Jurkat, Clone E6-1 (cell line): ENCODE measurements at places on chromosomes 3 and 15.

GRCh38 chr3:177119829-177120228, 77.5 kb downstream of the TBL1XR1 start:
- no peak for DNase-seq

GRCh38 chr3:171753025-171753472, 57.2 kb downstream of the PLD1 start:
- no peak for DNase-seq

DNA sequence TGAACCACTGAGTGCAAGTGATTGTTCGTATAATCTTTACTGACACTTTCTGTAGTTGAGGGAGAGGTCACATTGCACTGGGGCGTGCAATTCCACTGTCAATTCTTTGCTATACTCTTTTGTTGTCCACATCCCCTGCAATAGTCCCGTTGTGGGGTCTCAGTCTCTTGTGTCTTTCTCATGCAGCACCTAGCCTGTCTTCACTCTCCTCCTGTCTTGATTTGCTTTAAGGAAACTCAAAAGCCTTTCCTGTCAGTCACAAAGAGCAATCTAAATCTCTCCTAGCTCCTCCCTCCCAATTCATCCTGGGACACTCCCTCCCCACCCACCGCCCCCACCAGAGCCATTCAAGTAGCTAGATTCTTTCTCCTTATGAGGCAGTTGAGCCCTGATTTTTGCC, 13.2 kb upstream of the TMEM158 start:
- no peak for DNase-seq

DNA sequence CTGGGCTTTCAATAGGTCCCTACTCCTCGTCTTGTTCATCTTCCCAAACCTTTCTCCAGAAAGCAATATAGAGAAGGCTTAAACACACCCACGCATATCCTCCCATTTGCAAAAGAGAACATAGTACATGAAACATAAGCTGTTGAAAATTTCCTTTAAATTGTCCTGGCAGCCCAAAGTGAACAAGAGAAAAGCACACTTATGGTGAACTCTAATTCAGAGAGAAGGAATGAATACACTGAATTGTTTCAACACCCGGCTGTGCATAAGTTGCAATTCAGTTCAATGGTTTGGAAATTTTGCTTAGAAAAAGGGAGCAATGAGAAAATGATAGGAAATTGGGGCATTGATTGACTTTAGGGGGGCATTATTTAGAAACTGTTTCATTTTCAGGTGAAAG, 202.6 kb downstream of the TIGIT start:
- no peak for DNase-seq

- no peak for DNase-seq
These were observed 402.4 kb downstream of the PLCL2 start for GRCh38 chr3:17287006-17287689.

DNA sequence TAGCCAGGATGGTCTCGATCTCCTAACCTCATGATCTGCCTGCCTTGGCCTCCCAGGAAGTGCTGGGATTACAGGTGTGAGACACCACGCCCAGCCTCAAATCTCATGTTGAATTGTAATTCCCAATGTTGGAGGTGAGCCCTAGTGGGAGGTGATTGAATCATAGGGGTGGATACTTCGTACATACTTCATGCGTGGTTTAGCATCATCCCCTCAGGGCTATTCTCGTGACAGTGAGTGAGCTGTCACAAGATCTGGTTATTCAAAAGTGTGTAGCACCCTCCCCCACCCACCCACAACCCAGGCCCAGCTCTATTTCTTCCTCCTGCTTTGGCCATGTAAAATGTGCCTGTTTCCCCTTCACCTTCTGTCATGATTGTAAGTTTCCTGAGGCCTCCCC, 236.9 kb upstream of the IL12A start:
- no peak for DNase-seq

DNA sequence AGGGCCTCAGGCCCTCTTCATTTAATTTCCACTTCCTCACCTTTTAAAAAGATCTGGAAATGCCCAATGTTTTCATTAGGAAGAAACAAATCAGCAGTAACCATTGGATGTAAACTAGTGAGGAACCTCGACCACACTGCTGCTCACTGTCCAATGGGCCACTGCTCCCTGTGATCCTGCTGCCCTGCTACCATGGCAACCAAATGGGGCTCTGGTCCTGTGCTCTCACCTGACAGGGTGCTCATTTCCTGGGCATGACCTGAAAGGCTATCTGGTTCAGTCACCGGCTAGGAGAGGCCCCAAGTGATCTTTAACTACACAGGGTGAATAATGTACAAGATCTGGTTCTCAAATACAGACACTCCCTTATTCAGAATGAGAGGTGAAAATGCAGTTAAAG, 54.6 kb downstream of the ARHGEF3 start:
- no peak for DNase-seq

GRCh38 chr3:151816091-151816604, 2.2 kb downstream of the AADAC start:
- no peak for DNase-seq

GRCh38 chr3:128585189-128585588, 65.4 kb downstream of the RPN1 start:
- no peak for DNase-seq

- DNase-seq, result peak; percentile 51
These were observed 959 bp downstream of the ZNF592 start for GRCh38 chr15:84749111-84749991.

GRCh38 chr3:133038731-133039375, 662 bp downstream of the TMEM108 start:
- no peak for DNase-seq

DNA sequence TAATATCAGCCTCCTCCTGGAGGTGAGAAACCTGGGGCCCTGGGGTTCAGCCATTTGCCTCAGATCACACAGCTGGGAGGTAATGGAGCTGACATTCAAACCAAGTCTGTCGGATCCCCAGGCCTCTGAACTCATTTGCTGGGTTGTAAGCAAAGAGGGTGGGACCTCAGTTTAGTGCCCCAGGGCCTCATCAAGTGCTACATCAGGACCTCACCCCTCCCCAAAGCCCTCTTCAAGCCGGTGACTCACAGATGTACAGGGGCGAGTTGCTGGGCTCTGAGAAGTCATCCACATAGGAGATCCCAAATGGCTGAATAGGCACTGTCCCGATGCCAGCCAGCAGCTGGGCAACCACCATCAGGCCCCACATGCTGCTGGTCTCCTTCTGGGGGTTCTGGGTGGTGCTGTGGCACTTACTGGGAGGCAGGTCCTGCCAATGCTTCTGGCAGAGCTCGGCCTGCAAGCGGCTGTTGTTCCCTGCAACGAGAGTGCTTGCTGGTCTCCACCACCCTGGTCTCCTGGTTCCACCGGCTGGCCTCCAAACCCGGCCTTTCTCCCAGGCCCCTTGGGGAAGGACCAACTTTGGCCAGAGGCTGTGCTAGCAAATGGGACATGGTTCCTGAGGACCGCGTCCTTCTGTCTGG, 59.2 kb upstream of the RAB6B start:
- DNase-seq, result no peak

GRCh38 chr15:42282926-42283325, 9.7 kb upstream of the TMEM87A start:
- DNase-seq, result no peak

GRCh38 chr3:149621218-149622005, 36.4 kb downstream of the WWTR1 start:
- DNase-seq, result no peak

- DNase-seq, result no peak
These were observed 21.4 kb downstream of the HRG start for GRCh38 chr3:186687120-186687651.

GRCh38 chr3:177931346-177931745, 604.9 kb upstream of the KCNMB2 start:
- DNase-seq, result no peak

DNA sequence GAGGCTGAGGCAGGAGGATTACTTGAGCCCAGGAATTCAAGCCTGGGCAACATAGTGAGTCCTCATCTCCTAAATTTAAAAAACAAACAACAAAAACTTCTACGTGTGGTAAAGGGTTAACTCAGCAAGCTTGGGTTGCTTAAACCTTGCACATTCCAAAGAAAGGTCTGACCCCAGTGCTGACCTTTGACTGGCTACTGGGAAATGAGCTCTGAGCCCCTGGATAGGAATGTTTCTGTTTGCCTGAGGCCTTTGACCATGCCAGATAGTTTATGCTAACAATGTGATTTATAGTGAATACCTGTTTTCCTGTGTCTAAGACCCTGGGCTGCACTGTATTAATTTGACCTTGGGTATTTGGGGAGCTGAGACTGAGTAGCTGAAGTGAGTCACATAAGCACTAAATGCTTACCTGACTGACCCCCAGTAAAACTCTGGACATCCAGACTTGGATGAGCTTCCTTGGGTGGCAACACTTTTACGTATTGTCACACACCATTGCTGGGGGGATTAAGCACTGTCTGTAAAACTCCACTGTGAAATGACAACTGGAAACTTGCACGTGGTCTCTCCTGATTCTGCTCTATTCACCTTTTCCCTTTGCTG, 20.7 kb downstream of the TCAIM start:
- DNase-seq, result no peak

DNA sequence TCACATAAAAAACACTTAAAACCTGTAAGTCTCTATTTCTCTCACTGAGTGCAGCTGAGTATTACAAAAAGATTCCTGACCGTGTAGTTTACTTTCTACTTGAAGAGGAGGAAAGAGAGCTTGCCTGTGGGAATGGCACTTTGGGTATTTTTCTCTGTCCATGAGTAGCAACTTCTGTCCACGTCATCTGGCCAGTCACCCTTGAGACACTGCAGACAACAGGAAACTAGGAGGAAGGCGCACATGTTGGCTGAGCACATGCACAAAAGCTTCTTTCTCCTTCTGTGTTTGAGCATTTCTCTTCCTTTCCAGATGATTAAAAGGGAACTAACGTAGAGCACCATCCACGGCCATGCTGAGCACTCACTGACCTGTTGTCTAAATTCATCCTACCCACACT, 19.7 kb downstream of the STARD5 start:
- no peak for DNase-seq

DNA sequence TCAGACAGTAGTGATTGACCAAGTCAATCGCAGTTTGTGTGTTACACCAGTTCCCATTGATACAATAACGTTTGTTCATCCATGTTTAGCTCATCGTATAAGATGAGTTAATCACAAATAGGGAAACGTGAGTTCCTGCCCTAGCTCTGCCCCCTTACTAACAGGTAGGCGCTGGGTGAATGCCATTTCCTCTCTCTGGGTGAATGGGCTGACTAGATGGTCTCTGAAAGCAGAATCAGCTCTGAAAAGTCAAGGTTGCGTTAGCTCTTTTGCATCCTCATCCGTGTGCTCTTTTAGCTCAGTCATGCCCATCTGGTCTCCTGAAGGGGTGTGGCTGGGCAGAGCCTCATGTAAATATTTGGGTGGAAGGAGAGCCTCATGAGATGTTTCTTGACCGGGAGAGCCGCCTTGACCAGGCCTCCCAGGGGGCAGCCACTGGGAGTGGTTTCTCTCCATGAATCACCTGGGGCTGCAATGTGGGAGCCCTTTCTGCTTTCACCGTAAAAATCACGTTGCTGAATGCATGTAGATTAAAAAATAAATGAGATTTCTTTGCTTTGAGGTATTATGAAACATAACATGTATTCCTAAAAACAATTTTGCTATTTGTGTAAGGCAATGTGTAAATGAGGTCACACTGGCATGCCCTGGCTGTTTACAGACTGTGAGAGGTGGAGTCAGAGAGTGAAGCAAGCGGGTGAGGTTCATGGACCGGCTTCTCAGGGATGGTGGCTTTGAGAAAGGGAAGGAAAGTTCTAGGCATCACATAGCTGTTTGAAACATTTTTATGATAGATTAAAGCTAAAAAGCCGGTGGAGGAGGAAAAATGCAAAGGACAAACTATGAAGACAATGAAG, 108.4 kb upstream of the RASGRP1 start:
- no peak for DNase-seq

GRCh38 chr3:144344925-144345548, 373.4 kb downstream of the DIPK2A start:
- peak; percentile 81 for DNase-seq

- no peak for DNase-seq
These were observed 78.4 kb downstream of the WDR72 start for GRCh38 chr15:53681056-53681455.

DNA sequence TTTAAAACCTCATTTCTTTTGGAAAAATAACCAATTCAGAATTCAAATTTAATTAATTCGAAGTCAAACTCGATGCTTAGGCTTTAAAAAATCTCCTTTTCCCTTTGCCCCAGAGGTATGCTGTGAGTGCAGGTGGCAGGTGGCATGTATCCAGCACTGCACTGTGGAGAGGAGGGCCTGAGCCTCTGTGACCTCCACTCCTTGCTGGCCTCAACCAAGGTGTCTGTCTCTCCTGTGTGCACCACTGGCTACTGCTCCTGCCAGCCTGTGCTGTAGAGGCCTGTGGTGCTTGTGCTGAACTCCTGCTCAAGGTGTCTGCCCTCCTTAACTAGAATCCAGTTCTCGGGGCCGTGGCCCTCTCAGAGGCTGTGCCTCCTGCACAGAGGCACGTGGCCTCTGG, 56.2 kb upstream of the NEDD4 start:
- no peak for DNase-seq

GRCh38 chr15:38208206-38208605, 44.4 kb upstream of the SPRED1 start:
- DNase-seq, result no peak

DNA sequence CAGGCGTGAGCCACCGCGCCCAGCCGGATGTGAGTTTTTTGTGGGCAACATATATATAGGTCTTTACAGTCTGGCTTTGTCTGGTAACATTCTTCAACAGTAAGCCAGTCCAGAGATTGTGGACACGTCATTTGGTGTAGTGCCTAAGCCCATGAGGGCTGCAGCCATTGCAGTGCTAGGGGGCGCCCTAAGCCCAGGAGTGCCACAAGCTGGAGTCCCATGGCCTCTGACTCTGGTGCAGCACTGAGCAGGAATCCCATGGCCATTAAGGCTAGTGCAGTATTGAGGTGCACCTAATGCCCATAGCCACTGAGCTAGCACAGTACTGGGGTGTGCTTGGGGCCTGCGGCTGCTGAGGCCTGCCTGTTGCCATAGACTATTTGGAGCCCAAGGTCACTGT, 136.4 kb upstream of the NDN start:
- peak; percentile 40 for DNase-seq

- DNase-seq, result no peak
These were observed 30.0 kb upstream of the TRAK1 start for GRCh38 chr3:42061025-42061712.

- peak; percentile 14 for DNase-seq
These were observed 11.8 kb upstream of the PIAS1 start for GRCh38 chr15:68042156-68042854.

- no peak for DNase-seq
These were observed 31.2 kb downstream of the MYH15 start for GRCh38 chr3:108479224-108479623.

- no peak for DNase-seq
These were observed 4.3 kb downstream of the RBP1 start for GRCh38 chr3:139534992-139535879.

DNA sequence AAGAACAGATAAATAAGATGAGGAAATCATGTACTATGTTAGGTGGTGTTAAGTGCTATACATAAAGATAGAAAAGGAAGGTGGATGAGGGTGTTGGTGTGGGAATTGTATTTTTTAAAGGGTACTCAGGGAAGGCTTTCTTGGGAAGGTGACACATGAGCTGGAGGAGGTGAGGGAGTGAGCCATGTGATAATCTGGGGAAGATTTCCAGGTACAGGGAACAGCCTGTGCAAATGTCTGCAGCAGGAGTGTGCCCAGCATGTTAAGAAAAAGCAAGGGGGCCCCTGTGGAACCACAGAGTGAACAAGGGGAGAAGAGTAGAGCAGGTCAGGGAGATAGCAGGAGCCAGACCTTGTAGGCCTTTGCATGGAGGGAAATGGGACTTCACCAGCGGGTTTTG, 175.6 kb downstream of the SSR3 start:
- DNase-seq, result no peak

GRCh38 chr15:98703126-98703685, 54.9 kb downstream of the IGF1R start:
- DNase-seq, result no peak
